ENCODE measurements at places on chromosomes 13 and 19.

GRCh38 chr13:27302643-27303262 lies 32.1 kb downstream of the RASL11A start:
- DNase-seq = no peak

DNA sequence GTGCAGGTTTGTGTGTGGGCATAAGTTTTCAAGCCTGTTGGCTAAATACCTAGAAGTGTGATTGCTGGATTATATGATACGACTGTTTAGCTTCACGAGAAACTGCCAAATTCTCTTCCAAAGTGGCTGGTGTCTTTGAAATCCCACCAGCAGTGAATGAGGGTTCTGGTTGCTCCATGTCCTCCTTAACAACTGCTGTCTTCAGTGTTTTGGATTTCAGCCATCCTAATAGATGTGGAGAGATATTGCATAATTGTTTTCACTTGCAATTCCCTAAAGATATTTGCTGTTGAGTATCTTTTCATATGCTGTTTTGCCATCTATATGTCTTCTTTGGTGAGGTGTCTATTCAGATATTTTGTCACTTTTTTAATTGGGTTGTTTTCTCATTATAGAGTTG lies 390.5 kb downstream of the ZNF536 start:
- no peak for DNase-seq

- no peak for DNase-seq
Measured at GRCh38 chr19:31233295-31233800, 115.9 kb downstream of the TSHZ3 start.

DNA sequence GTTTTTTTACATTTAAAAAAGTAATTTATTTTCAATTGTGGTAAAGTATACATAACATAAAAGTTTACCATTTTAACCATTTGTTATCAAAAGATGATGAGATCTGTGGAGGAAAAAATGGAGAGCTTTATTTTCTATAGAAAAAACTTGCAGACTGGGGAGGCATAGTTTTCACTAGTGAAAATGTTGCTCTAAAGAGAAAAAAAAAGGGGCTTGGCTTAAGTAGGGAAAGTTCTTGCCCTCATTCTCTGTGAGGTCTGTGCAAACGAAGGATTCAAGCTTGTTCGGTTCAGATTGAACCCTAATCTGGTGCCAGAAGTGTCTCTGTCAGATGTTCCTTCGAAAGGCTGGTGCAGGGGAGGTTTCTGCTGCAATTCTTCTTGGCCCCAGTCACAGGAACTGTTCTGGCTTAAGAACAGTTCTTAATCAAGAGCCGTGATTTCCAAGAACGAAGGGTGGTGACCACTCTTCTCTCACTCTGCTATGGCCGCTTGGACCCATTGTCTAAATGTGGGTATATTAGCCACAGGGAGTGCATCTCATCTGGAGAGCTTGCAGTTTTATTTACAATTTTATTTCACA lies 42.1 kb downstream of the PCCA start:
- DNase-seq = no peak

DNA sequence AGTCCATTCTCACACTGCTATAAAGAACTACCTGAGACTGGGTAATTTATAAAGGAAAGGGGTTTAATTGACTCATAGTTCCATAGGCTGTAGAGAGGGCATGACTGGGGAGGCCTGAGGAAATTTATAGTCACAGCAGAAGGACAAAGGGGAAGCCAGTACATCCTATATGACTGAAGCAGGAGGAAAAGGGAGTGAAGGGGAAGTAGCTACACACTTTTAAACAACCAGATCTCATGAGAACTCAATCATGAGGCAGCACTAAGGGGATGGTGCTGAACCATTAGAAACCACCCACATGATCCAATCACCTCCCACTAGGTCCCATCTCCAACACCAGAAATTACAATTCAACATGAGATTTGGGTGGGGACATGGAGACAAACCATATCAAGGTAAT lies 209.1 kb downstream of the DIAPH3 start:
- DNase-seq = no peak

DNA sequence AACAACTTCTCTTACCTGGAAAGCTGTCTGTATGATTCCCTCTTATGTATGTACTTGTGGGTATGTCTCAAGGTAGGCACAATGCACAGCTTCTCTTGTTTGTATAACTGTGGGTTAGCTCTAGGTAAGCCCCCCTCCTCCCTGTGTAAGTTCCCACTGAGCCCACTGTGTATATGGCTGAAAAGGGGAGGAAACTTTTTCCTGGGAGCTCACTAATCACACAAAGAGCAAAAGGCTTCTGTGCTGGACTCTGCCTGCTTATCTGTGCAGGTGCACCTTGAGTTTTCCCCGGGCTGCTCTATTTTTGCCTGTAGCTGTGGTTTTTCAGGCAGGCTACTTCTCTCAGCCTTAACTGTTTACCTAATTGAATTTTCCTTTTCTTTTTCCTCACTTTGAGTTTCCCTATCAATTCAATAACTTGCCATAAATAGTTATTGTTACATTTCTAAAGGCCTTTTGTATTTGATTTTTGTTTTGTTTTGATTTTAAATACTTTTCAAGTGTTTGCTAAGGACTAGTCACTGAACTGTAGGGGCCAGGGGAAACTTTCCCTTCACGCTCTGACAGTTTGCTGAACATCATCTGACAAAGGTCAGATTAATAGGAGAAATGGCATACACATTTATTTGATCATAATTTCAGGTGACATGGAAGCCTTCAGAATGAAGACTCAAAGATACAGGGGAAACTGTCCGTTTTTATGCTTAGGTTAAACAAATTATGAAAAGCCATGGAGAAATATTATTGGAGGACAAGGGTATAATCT lies 423.5 kb upstream of the ATXN8OS start:
- no peak for DNase-seq

Measured in chondrocyte (in vitro differentiated cells).